ENCODE measurements at places on chromosomes 3 and 15.

GRCh38 chr3:133887074-133887802, 8.4 kb downstream of the RAB6B start:
- no peaks in the 10 kb centered on the region for H3K27me3 ChIP-seq
- H3K36me3 ChIP-seq, result no peaks in the 10 kb centered on the region
- H3K4me1 ChIP-seq, result no peaks in the 10 kb centered on the region
- H3K27ac ChIP-seq, result no peak overlapping the region

- H3K4me3 ChIP-seq, result no peak overlapping the region
- H3K4me1 ChIP-seq, result no peaks in the 10 kb centered on the region
- H3K36me3 ChIP-seq, result no peaks in the 10 kb centered on the region
- H3K27me3 ChIP-seq, result no peaks in the 10 kb centered on the region
These were observed 13.3 kb upstream of the ATP13A5 start for GRCh38 chr3:193391902-193392301.

DNA sequence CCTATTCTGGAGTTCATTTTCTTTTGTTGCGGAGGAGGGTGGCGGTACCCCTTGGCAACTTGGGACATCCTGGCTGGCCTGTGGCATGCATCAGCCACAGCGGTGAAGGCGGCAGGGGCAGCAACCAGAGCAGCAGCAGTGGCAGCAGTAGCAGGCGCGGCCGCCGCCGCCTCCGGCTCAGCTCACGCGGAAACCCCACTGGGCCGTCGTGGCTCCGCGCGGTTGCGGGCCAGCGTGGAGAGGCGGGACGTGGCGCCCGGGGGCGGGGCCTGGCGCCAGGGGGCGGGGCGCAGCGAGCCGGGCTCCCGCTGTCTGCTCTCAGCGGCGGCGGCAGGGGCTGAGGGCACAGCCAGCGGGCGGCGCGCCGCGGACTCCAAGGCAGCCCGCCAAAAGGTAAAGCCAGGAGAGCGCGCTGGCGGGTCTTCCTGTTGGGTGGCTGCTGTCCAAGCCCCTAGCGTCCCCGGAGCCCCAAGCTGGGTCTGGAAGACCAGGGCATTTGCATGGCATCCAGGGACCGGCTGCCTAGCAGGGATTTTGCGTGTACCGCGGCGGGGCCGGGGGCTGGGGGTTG, 334.4 kb upstream of the THRB start:
- no peak for DNase-seq
- H3K27me3 ChIP-seq, result peaks cover 13% of the 10 kb centered on the region

DNA sequence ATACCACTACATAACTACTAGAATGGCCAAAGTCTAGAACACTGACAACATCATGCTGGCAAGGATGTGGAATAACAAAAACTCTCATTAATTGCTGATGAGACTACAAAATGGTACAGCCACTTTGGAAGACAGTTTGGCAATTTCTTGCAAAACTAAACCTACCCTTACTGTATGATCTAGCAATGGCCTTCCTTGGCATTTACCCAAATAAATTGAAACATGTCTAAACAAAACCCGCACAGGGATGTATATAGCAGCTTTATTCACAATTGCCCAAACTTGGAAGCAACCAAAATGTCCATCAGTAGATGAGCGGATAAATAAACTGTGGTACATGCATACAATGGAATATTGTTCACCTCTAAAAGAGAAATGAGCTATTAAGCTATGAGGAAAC, 87.9 kb upstream of the SLC24A5 start:
- H3K4me1 ChIP-seq, result no peaks in the 10 kb centered on the region
- no peaks in the 10 kb centered on the region for H3K36me3 ChIP-seq
- H3K4me3 ChIP-seq, result no peak overlapping the region

DNA sequence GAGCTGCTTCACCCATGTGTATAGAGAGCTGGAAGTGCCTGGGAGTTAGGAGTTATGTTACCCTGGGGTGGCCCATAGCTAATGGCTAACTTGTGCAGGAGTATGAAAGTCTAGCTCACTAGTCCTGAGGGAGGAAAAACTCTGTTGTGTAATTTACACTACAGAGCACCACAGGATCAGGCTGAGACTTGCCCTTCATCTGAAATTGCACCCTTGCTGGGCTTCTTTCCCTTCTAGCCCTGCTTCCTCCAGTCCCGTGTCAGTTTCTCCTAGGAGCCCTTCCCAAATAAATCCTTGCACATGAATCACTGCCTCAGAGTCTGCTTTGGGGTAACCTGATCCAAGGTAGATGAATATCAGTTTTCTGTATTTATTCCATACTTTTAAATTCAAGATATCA, 40.0 kb downstream of the CTXND1 start:
- H3K4me1 ChIP-seq, result peaks cover 2% of the 10 kb centered on the region
- H3K27me3 ChIP-seq, result no peaks in the 10 kb centered on the region
- no peak for DNase-seq
- no peak overlapping the region for H3K27ac ChIP-seq
- H3K36me3 ChIP-seq, result no peaks in the 10 kb centered on the region

DNA sequence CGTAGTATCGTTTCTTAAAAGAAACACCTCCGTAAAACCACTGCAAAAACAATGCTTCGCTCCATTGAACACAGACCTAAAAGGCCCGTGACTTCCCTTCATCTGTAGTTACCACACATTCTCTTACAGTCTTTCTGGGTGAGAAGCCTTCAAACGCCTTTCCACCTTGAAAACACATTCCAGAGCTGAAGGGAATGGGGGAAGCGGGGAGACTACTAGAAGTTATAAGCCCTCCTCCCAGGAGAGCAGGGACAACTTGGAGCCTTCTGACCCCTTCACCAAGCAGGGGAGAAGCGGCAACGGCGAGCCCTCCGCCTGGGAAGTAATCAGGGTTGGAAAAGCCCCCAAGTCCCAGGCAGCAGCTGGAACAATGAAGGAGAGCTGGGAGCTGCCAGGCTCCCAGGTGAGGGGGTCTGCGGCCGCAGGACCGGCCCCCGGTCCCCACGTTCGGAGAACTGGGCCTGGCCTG, 461 bp downstream of the SECISBP2L start:
- H3K4me3 ChIP-seq, result peak overlapping the region; percentile 97
- H3K36me3 ChIP-seq, result no peaks in the 10 kb centered on the region
- H3K4me1 ChIP-seq, result no peaks in the 10 kb centered on the region
- H3K27ac ChIP-seq, result peak overlapping the region; percentile 47
- DNase-seq, result no peak

- H3K36me3 ChIP-seq, result no peaks in the 10 kb centered on the region
- no peak overlapping the region for H3K27ac ChIP-seq
- H3K4me1 ChIP-seq, result no peaks in the 10 kb centered on the region
- H3K27me3 ChIP-seq, result no peaks in the 10 kb centered on the region
These were observed 102.8 kb downstream of the EEFSEC start for GRCh38 chr3:128256131-128256530.

- no peaks in the 10 kb centered on the region for H3K4me1 ChIP-seq
- no peaks in the 10 kb centered on the region for H3K36me3 ChIP-seq
These were observed 66.5 kb downstream of the NME9 start for GRCh38 chr3:138263104-138263503.

- no peak for DNase-seq
- H3K4me3 ChIP-seq, result no peak overlapping the region
- peaks cover 9% of the 10 kb centered on the region for H3K36me3 ChIP-seq
- H3K4me1 ChIP-seq, result no peaks in the 10 kb centered on the region
- no peaks in the 10 kb centered on the region for H3K27me3 ChIP-seq
These were observed 43.2 kb downstream of the RAF1 start for GRCh38 chr3:12620729-12621128.

- no peak for DNase-seq
- no peak overlapping the region for H3K27ac ChIP-seq
- no peaks in the 10 kb centered on the region for H3K4me1 ChIP-seq
- no peak overlapping the region for H3K4me3 ChIP-seq
- H3K36me3 ChIP-seq, result no peaks in the 10 kb centered on the region
These were observed 42.5 kb upstream of the KPNA4 start for GRCh38 chr3:160607826-160608225.

- peaks cover 4% of the 10 kb centered on the region for H3K4me1 ChIP-seq
- no peaks in the 10 kb centered on the region for H3K27me3 ChIP-seq
- H3K36me3 ChIP-seq, result no peaks in the 10 kb centered on the region
- DNase-seq, result no peak
- H3K27ac ChIP-seq, result no peak overlapping the region
These were observed 562.3 kb downstream of the PDCD6IP start for GRCh38 chr3:34360713-34361112.

DNA sequence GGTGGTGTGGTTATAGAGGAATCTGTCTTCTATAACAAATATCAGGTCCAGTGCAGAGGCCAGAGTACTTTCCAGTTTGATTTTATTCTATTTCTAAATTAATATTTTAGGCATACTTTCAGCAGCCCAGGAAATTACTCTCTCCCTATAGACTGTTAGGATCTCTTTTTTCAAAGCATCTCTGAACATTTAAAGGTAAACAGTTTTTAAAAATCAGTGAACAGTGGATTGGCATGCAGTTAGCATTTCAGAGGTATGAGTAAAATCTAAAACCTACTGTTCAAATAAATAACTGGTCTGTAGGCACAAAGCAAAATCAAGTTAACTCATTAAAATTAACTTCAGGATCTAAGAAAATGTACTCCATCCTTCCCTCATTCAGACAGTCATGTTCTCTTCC, 3.0 kb downstream of the ZBED2 start:
- no peaks in the 10 kb centered on the region for H3K27me3 ChIP-seq
- H3K27ac ChIP-seq, result no peak overlapping the region
- DNase-seq, result no peak

DNA sequence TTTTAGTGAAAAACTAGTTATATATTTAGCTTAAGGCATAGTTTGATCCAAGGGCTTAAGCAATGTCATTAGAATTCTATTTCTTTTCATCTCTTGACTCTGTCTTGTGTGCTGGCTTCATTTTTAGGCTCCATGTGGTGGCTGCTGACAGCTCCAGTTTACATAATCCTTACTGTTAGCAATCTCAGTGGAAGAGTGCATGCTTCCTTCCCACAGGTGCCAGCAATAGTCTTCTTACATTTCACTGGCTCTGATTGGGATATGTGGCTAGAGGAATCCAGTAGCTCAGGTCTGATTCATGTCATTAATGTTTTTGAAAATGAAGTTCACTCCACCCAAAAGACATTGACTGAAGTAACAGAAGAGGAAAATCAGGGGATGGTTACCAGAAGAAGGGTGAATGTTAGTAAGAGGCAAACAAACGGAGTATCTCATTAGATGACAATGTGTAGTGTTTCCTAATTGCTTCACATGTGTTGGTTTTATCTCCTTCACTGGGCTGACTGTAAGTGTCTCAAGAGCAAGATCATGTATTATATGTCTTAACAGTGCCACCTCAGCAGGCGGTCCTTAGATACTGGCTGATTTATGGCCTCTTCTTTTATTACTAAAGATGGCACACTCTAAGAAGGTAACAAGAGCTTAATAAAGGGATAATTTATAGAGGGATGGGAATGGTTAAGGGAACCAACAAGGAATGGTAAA, 25.6 kb upstream of the TCF12 start:
- no peaks in the 10 kb centered on the region for H3K36me3 ChIP-seq
- no peaks in the 10 kb centered on the region for H3K4me1 ChIP-seq
- no peak overlapping the region for H3K4me3 ChIP-seq
- H3K27ac ChIP-seq, result no peak overlapping the region
- H3K27me3 ChIP-seq, result peaks cover 5% of the 10 kb centered on the region

DNA sequence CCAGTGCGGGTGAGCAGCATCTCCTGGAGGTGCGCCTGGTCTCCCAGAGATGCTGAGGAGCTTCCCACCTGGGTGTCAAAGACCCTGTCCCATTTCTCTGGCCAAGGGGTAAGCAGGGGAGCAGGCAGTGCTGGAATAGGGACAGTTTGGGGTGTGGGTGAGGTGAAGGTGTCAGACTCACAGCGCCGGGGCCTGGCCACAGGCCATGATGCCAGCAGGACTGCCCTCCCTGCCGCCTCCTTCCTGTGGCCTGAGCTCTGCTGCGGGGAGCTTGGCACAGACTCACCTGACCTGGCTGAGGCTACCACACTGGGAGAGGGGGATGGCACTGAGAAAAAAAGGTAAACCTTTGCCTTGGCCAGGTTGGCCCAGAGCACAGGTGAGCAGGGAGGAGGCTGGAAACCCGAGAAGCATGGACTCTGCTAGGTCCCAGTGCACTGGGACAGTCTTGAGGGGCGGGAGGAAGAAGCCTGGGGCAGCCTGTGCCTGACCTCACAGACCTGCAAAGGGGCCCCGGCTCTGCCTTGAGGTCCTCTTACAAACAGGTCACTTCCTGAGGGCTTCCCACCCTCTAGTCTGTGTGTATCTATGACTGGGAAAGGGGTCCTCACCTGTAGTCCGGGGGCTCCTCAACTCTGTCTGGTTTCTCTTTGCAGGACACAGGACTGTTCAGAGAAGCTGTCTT, 28.2 kb downstream of the GRAMD2A start:
- no peak overlapping the region for H3K27ac ChIP-seq
- peaks cover 2% of the 10 kb centered on the region for H3K4me1 ChIP-seq
- no peak overlapping the region for H3K4me3 ChIP-seq
- H3K27me3 ChIP-seq, result no peaks in the 10 kb centered on the region

DNA sequence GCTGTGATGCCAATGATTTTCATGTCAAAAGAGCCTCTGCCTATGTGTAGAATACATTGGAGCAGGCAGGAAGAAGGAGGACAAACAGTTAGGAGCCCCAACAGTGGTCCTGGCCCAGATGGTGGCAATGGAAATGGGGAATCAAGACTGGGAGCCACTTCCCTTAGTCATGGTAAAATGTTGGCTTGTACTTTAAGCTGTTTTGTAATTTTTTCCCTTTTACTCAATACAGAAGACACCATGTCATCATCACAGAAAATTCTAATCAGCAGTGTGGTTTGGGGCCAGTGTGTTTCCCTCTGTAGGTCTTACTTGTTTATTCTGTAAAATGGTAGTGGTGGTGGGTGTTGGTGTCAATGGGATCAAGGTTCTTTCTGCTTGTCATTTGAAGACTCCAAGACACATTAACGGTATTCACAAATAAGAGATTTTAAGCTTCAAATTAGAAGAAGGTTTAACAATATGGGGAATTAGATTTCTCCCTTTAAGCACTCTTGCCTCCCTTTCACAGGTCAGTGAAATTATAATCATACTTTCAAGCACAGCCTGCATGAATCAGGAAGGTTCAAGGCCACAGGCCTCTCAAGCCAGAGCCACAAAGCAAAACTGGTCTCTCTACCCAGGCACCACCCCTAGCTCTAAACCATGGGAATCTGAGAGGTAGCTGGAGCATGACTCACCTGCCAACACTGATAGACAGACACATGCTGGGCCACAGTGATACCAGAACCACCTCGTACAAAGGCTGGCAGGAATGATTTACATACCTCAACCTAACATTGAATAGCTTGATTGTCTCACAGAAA, 24.9 kb downstream of the SIAH2 start:
- H3K36me3 ChIP-seq, result no peaks in the 10 kb centered on the region
- H3K27me3 ChIP-seq, result no peaks in the 10 kb centered on the region
- DNase-seq, result no peak
- H3K27ac ChIP-seq, result no peak overlapping the region
- H3K4me1 ChIP-seq, result peaks cover 9% of the 10 kb centered on the region
- H3K4me3 ChIP-seq, result no peak overlapping the region

- no peaks in the 10 kb centered on the region for H3K27me3 ChIP-seq
- H3K4me1 ChIP-seq, result no peaks in the 10 kb centered on the region
- no peak overlapping the region for H3K27ac ChIP-seq
- no peak overlapping the region for H3K4me3 ChIP-seq
- DNase-seq, result no peak
These were observed 687.0 kb upstream of the NECTIN3 start for GRCh38 chr3:110384601-110385000.
